WTC11 (cell line): ENCODE measurements at places on chromosomes 5 and 9. TPM values are rescaled to one million over a fixed set of nuclear protein-coding genes. Genes with fewer than 3 reads are reported as not detected.

F2RL2 gene
- 0.11 TPM in 1 of 3 replicates, not detected in the others for total RNA-seq

DNA sequence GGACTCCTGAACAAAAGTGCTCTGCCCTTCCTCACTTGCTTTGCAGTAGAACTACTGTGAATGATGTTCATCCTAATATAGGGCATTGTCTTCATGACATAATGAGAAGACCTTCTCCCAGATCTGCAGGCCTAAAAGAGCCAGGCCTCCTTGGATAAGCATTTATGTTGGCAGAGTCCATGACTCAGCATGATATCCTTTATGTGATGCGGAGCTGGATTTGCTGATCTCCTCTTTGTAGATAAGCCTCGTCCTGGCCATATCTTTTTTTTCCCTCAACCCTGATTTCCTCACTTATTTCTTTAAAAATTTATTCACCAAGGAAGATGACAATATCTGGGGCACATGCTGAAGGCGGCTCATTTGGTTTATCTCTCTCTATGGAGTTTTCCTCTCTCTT is 62.4 kb upstream of the TAS2R1 start:
- no peak overlapping the region for H3K4me3 ChIP-seq
- H3K4me1 ChIP-seq = peaks cover 5% of the 10 kb centered on the region; the same call in 1 of the 2 replicates
- no peak for DNase-seq
- H3K36me3 ChIP-seq = peaks cover 3% of the 10 kb centered on the region

DNA sequence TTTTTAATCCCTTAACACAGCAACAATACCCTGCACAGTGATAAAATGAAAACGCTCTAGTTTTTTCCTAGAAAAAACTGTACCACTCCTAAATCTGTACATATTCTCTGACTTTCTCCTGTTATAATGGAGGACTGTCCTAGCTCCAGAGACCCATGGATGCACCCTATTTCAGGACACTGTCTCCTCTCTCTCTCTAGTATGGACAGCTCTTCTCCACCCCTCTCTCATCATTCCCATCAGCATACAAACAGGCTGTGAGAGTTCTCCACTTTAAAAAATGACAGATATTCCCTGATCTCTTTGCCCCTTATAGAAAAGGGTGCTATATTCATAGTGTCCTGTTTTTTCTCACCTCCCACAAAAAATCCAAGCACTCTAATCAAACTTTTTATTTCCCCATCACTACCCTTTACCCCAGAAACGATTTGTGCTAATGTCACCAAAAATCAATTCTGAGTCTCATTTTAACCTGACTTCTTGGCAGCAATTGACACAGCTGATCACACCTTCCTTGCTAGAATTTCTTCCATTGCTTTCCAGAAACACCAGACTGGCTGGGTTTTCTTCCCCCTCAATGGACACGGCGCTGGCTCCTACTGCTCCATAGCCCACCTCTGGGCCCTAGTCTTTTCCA is 20.7 kb downstream of the ZNF608 start:
- H3K27ac ChIP-seq = 0 out of 2 replicates have a peak overlapping the region, but pooled peaks have one; percentile 5
- peaks cover 66% of the 10 kb centered on the region for H3K4me1 ChIP-seq
- no peak overlapping the region for H3K4me3 ChIP-seq
- peaks cover 6% of the 10 kb centered on the region; the same call in 1 of the 2 replicates for H3K36me3 ChIP-seq
- no peaks in the 10 kb centered on the region for H3K27me3 ChIP-seq
- no peak for DNase-seq

GRCh38 chr5:111237470-111237869 is 13.3 kb downstream of the CAMK4 start:
- DNase-seq = no peak
- no peaks in the 10 kb centered on the region for H3K36me3 ChIP-seq
- H3K27ac ChIP-seq = no peak overlapping the region
- peaks cover 1% of the 10 kb centered on the region for H3K4me1 ChIP-seq

- peaks cover 11% of the 10 kb centered on the region for H3K36me3 ChIP-seq
- H3K4me3 ChIP-seq = peak overlapping the region; percentile 93
- H3K27ac ChIP-seq = no peak overlapping the region
Measured at GRCh38 chr5:80255431-80255810, 427 bp downstream of the SERINC5 start.
